ENCODE measurements at places on chromosomes 16 and 17.
A peak's percentile ranks its signal among the peaks of the same experiment; 100 is the strongest.

GRCh38 chr16:70638814-70639792 lies 7.3 kb upstream of the IL34 start:
- DNase-seq: no peak

DNA sequence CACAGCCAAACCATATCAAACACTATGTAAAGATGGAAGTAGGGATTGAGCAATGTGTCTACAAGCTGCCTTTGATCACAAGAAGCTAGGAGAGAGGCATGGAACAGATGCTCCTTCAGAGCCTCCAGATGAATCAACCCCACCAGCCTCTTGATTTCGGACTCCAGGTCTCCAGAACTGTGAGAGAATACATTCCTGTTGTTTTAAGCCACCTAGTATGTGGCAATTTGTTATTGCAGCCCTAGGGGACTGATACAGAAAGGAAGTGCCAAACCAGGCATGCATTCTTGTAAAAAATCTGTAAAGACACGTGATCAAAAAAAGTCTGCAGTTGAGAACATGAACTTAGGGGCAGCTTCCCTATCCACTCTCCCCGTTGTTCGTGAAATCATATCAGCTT lies 91.1 kb downstream of the C17orf67 start:
- no peak for DNase-seq

- no peak for DNase-seq
Observed at GRCh38 chr17:57667461-57667923, 77.6 kb downstream of the CCDC182 start.

DNA sequence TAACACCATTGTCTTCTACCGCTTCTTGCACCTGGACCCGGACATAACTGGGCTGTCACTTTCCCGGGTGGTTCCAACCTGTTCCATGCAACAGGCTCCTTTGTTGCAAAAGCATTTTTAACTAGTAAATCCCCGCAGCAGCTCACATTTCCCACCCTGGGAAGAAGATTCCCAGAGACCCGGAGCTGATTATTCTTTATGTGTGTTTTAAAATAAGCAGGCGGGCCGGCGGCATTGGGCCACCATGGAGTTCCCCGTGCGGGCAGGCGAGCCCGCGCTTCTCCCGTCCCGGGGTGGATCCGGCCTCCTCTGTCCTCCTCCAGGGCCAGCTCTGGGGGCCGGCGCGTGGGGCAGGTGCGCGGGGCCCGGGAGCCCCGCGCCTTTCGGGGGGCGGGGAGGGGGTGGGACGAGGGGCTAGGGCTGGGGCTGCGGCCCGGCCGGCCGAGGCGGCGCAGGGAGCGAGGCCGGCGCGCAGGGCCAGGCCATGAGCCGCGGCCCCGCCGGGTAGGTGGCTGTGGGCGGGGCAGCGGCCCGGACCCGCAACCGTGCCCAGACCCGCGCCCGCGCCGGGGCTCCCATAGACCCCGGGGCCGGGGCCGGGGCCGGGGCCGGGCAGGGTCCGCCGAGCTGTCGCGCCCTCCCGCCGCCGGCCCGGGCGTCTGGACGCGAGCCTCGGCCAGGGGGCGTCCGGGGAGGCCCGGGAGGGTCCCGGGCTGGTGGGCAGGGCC lies 1.7 kb downstream of the CRAMP1 start:
- no peak for DNase-seq

DNA sequence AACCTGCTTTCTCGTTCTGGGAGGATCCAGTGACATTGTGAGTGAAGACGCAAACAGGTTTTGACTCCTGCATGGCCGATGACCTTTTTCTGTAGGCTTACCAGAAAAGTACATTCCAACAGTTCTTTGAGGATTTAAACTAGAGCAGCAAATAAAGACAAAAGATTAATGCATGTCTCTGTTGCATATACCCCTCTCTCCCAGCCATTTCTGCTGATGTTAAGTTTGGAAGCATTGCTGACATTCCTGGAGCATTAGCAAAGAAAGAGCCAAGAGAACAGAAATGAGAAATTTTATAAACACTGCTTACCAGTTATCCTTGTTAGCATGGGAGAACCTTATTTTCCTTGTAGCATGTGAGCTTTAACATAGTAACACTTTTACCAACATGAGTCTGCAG lies 49.3 kb downstream of the SIAH1 start:
- DNase-seq: no peak

GRCh38 chr17:8375738-8376259 lies 705 bp downstream of the KRABD2 start:
- peak; percentile 10 for DNase-seq

DNA sequence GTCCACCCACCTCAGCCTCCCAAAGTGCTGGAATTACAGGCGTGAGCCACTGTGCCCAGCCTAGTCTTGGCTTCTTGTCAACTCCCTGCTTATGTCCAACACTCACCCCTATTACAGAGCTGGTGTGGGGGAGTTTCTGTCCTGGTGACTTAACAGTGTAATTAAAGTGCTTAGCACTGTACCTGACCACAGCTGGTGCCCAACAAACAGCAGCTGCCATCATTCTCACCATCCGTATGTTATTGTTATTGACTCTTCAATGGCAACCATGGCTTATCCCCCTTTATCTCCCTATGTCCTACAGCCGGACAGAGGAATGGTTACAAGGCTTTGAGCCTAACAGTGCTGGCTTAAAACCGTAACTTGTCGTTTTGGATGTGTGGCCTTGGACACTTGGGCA lies 17.0 kb upstream of the BRCA1 start:
- DNase-seq: no peak

GRCh38 chr17:57588086-57588485 lies 157.0 kb downstream of the CCDC182 start:
- no peak for DNase-seq

GRCh38 chr17:67080804-67081203 lies 36.5 kb downstream of the CACNG1 start:
- no peak for DNase-seq

DNA sequence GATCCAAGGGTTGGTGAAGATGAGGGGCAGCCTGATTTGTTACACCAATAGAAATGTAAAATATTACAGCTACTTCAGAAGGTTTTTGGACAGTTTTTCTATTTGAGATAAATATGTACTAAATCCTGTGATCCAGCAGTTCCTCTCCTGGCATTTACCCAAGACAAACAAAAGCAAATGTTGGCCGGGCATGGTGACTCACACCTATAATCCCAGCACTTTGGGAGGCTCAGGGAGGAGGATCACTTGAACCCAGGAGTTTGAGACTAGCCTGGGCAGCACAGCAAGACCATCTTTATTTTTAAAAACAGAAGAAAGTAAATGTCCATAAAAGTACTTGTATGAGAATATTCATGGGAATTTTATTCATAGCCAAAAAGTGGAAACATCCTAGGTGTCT lies 64.8 kb upstream of the MRC2 start:
- no peak for DNase-seq

GRCh38 chr17:80513201-80513600 lies 31.4 kb upstream of the RPTOR start:
- DNase-seq: no peak

GRCh38 chr17:75011401-75012095 lies 922 bp upstream of the MRPL58 start:
- DNase-seq: no peak

DNA sequence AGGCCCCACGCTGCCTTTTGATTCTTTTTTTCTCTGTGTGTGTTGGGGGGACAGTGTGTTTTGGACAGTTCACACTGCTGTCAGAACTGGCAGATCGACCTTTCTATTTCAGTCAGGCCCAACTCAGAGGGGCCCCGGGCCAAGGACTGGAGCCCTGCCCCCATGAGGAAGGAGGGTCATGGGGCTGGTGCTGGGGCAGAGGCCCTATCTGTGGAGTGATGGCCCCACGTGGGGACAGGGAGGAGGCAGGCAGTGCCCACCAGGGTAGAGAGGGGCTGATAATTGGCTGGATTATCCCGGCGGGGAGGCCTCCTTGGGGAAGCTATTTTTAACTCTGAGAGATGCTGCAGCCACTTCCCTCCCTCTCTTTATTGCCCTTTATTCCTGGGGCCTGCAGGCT lies 5.7 kb upstream of the KCNJ12 start:
- no peak for DNase-seq

DNA sequence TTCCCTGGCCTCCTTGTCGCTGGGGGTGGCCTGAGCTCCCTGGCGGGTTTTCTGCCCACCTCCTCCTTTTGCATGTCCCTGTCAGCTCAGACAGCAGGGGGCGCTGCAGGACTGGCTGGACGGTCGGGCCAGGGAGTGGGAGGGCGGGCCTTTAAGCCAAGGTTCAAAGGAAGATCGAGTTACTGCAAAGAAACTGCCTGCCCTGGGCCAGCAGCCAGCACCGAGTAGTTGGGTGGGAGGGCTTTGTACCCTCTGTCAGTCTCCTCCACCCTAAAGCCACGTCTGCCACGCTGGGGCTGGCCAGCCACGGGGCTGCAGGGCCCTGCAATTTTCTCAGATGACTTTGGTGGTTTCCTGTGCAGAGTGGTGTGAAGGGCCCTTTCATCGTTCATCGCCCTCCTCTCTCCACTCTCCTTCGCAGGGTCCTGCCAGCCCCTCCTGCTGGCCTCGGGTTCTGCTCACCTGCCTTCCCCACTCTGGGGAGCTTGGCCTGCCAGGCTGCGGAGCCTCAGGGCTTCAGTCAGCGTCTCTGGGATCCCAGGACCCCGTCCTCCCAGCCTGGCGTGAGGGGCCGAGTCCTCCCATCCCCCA lies 12.3 kb downstream of the GPR142 start:
- DNase-seq: peak; percentile 80

GRCh38 chr16:83113317-83113716 lies 486.5 kb downstream of the CDH13 start:
- peak; percentile 3 for DNase-seq

DNA sequence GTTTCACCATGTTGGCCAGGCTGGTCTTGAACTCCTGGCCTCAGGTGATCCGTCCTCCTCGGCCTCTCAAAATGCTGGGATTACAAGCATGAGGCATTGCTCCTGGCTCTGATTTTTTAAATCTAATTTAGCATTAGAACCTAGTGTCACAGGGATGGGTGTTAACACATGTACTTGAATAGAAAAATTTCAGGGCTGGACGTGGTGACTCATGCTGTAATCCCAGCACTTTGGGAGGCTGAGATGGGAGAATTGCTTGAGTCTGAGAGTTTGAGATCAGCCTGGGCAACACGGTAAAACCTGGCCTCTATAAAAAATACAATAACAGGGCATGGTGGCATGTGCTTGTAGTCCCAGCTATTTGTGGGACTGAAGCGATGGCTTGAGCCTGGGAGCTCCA lies 6.0 kb upstream of the RNF135 start:
- no peak for DNase-seq

- no peak for DNase-seq
Observed at GRCh38 chr17:79065105-79065670, 9.4 kb upstream of the ENGASE start.

GRCh38 chr17:29294580-29294900 lies 592 bp upstream of the NUFIP2 start:
- DNase-seq: no peak

DNA sequence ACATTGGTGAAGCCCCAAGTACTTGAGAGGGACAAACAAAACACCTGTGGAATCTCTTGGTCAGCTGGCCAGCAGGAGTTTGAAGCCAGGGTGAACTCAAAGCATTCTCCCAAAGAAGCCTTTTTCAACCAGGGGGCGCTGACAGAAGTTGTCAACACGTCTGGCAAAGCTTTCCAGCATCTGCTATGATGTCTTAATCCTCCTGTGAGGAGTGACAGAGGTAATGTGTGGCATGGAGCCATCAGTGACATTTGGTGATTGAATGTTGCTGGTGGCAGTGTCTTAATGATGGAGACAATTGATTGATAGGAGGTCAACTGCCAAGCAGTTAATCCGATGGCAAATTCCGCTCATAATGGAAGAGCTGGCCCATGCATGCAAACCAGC lies 257.6 kb upstream of the HSBP1 start:
- DNase-seq: no peak

DNA sequence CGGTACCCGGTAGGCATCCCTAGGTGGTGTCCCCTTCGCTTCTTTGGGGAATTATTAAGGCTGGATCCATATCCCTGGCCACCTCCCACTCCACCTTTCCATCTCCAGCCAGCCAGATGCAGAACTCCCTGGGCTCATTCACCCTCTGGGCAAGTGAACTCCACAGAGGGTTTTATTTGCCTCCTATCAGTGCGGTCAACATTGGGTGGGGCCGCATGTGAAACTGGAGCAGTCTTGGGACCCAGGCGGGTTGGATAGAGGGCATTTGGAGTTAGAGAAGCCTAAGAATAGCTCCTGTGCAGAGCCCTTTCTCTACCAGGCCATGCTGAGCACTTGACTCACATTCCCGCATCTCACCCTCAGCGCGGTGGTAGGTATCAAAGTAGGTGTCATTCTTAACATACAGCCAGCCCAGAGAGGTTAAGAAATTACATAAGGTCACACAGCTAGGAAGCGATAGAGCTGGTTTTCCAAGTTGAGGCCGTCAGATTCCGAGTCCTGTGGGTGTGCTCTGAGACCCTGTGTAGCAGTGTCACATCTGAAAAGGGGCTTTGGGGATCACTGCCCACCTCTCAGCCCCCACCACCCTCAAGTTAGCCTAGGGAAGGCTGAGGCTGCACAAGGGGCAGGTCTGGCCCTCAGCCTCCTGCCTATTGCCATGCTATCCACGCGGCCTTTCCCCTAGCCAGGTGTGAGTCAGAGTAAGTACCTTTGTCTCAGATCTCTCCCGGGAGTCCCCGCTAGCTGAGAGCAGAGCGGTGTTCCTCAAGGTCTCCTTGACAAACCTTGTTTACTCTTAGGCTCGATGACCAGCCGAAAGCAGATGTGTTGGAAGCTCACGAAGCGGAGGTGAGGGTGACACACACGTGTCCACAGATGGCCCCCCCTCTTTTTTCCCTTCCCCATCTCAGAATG lies 26.9 kb upstream of the LGALS9 start:
- DNase-seq: no peak

DNA sequence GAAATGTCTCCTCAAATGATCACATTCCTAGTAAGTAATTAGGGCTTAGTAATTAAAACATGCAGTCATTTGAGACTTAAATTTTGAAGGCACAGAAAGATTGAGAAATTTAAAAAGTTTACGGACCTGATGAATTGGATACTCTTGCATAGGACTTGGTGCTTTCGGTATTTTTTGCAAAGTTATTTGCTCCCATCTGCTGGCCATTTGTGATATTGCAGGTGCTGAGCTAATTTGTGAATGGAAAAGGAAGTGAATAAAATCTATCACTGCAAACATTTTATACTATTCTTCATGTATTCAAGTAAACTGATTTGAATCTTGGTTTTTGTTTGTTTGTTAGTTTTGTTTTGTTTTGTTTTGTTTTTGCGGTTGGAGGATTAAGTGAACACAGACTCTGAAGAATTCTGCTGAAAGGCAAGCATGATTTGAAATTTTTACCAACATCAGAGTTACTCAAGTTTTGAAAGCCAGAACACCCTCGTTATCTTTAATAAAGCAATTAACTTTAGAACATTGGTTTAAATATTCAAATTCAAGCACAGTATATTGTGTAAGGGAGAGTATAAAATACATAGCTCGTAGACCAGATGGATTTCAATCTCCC lies 689.5 kb upstream of the RBFOX1 start:
- no peak for DNase-seq
